T-cell (primary cell): ENCODE measurements at places on chromosomes 12 and 14.

GRCh38 chr12:106239951-106240335 is 7.9 kb downstream of the CKAP4 start:
- no peak for DNase-seq

- DNase-seq, result no peak
Measured at GRCh38 chr14:80768646-80769045, 172.9 kb downstream of the CEP128 start.

GRCh38 chr14:92546347-92547053 is 32.9 kb downstream of the RIN3 start:
- no peak for DNase-seq

DNA sequence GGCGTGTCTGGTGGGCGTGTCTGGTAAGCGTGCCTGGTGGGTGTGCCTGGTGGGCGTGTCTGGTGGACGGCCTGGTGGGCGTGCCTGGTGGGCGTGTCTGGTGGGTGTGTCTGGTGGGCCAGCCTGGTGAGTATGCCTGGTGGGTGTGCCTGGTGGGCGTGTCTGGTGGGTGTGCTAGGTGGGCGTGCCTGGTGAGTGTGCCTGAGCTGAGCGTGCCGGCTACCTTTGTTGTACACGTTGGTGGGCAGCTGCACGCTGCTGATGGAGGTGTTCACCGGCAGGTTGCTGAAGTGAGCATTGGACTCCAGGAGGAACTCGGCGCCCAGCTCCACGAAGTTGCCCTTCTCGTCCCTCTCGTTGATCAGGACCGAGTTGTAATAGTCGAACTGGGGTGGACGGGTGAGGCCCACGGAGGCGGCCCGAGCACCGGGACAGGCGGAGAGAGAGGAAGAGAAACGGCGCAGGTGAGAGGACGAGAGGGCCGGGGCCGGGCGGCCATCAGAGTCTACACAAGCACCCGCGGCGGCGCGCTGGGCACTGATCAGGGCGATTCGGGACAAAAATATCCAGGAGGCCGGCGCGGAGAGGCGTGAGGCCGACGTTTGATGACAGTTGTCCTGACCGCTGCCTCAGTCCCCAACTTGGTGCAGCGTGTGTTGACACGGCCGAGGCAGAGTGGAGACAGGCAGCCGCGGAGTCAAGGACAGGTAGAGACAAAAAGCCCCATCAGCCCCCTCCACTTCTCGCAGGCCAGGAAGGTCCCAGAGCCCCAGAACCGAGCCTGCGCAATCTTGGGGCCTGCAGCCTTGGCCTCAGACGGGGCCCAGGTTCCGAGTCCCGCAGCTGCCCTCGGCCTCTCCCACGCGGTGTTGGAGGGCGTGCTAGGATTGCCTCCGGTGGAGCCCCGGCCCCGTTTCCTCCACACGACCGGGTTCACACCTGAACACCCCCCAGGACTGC is 10.5 kb downstream of the CACNA2D4 start:
- no peak for DNase-seq

DNA sequence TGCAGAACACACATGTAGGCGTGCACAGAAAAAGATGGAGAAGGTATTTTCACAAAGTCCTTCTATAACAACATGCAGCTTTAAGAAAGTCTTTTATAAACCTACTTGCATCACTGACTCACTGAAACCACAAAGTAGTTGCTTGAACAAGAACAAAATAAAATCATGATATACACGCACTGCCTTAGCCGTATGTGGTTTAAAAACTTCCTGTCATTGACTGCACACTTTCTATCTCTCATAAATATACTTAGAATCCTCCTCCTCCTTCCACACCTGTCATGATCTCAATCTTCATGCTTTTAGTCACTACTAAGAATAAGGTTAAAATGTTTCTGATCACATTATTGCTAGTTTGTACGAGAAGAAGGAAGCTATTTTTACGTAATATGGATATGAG is 31.8 kb upstream of the RAD51AP1 start:
- DNase-seq, result peak; percentile 9

GRCh38 chr12:66637699-66638301 is 41.1 kb downstream of the GRIP1 start:
- no peak for DNase-seq

- DNase-seq, result no peak
Measured at GRCh38 chr14:87013583-87013982, 979.4 kb downstream of the GALC start.

- DNase-seq, result no peak
Measured at GRCh38 chr12:16579041-16579440, 26.9 kb downstream of the LMO3 start.

DNA sequence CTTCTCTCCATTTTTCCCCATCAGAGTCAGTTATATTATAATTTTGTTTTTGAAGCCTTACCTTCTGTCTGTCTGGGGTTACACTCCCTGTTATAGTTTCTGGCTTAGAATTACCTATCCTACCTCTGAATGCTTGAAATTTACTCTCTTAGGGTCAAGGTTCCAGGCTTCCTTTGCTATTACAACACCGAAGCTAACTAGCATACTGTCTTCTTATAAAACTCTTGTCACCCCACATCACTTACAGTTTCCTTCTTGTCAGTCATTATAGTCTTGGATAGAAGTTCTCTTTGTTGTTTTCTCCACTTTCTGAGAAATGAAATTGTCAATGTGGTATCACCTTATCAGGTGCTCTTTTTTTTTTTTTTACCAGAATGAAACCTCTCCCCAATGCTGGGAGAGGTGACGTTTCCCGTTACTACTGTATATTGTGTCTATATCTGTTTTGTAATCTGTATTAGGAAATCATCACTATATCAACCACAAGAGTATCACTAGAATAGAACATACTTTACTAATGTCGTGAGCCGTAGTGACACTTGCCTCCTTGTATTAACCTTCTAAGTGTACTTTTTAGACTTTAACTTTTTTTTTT is 69.2 kb upstream of the PSMA6 start:
- DNase-seq, result no peak

GRCh38 chr12:52990206-52990605 is 16.1 kb upstream of the EIF4B start:
- DNase-seq, result no peak

DNA sequence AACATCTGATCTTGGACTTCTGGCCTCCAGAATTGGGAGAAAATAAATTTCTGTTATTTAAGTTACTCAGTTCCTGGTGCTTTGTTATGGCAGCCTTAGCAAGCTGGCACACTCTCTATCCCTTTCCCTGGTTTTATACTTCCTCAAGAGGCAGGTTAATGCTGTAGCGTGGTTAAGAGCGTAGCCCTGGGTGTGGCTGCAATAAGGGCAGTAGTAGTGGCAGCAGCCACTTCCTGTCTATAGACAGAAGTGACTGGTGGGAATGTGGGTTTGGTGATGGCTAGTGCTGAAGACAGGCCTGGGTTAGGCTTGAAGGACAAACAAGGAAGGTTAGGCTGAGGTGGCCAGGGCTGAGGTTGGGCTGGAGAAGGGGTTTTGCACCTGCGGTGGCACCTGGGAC is 3.6 kb upstream of the LGALS3 start:
- DNase-seq, result no peak

DNA sequence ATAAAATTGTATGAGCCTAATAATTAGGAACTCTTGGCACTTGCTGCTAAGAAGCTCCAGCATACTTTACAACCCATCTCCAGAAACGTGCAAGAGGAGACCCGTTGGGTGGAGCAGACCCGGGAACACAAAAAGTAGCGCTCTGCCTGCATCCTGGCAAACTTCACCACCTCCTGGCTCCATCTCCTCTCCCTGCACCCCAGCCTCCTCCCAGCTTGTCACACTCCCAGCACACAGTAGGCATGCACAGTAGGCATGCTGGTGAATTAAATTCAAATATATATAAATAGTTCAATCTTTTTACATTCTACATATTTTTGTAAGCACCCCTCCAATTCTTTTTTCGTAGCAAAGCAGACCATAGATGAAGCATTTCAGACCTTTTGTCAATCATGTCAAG is 1.2 kb downstream of the VSIG10 start:
- DNase-seq, result no peak

GRCh38 chr14:105055334-105055733 is 9.9 kb downstream of the GPR132 start:
- no peak for DNase-seq

DNA sequence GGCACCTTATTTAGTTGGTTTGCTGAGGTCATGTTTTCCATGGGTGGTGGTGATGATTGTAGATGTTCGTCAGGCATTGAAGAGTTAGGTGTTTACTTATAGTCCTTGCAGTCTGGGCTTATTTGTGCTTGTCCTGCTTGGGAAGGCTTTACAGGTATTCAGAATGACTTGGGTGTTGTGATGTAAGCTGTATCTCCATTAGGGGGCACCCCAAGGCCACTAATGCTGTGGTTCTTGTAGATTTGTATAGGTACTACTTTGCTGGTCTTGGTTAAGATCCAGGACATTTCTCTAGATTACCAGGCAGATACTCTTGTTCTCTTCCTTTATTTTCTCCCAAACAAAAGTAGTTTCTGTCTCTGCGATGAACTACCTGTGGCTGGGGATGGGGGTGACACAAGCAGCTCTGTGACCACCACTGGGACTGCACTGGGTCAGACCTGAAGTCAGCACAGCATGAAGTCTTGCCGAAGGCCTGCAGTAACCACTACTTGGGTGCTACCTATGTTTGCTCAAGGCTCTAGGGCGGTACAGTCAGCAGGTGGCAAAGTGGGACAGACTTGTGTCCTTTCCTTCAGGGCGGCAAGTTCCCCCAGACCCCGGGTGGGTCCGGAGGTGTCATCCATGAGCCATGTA is 35.8 kb upstream of the FBXO33 start:
- no peak for DNase-seq

DNA sequence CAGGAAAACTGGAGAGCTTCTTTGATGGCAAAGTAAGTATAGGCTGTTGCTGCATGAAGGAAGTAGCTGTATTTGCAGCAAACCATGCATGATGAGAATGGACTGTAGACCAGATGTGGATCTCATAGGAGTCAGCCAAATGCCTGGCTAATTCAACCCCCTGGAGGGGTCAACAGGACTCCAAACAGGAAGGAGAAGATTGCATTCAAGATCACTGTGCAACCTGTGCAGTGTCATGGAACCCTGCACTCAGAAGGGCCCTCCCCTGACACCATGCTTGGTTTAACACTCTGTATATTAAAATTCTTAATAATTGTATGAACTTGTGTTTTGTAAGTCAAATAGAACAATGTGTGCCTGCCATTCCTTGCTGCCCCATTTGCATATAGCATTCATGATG is 225.1 kb upstream of the FSCB start:
- DNase-seq, result no peak

- DNase-seq, result no peak
Measured at GRCh38 chr12:78229591-78230101, 399.0 kb downstream of the NAV3 start.

- no peak for DNase-seq
Measured at GRCh38 chr12:93447555-93448290, 6.0 kb upstream of the UBE2N start.

DNA sequence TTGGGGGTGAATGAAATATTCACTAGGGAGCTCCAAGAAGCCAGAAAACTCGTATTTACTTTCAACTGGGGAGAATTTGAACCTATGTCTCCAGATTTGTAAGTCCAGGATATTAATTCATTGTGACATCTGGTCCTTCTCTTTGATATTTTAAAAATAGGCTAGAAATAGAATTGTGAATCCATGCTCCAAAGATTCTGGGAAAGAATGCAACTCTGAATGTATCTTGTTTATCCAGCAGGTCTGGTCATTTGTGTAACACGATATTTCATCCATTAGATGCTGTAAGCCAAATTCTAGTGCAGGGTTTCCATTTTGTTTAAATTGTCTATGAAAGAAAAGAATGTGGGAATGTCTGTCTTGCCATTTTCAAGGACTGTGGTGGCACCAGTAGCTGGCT is 334.7 kb downstream of the BMP4 start:
- DNase-seq, result no peak

DNA sequence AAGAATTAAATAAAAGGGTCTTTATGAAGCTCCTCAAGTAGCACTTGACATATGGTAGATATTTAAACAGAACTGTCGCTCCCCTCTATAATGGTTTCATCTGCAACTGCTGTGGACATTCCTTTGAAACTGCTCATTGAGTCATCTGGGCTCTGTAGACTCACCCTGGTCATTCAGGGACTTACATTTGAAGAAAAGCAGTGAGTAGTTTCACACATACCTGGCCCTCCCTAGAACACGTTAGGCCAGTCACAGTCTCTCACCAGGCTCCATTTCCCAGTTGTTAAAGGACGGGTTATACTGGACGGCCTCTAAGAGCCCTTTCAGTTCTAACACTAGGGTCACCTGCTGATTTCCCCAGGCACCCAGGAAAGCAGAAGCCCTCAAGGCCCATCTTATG is 217.0 kb downstream of the BCL11B start:
- no peak for DNase-seq

DNA sequence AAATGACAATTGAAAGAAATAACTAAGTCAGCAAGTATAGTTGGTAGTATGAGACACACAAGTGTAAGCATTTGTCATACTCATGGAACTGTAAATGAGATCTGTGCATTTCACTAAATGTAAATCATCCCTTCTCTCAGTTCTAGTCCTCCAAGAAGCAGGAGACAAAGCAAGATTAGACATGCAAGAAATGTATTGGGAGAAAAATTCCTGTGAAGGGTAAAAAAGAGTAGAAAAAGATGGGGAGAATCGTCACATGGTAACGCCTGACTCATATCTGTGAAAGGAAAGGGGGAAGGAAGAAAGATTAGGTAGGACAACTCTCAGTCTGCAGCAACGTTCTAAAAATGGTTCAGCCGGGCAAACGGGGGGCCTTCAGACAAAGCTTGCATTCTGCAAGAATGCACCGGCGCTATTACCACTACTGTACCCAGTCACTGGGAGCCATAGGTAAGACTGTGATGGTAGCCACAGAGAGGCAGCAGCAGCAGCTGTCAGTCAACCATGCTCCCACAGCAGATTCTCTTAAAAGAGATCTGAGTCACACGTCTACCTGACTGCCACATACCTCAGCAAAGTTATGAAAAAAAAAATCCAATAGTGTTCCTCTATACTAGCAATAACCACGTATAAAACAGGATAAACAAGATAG is 18.0 kb upstream of the RFX4 start:
- no peak for DNase-seq

DNA sequence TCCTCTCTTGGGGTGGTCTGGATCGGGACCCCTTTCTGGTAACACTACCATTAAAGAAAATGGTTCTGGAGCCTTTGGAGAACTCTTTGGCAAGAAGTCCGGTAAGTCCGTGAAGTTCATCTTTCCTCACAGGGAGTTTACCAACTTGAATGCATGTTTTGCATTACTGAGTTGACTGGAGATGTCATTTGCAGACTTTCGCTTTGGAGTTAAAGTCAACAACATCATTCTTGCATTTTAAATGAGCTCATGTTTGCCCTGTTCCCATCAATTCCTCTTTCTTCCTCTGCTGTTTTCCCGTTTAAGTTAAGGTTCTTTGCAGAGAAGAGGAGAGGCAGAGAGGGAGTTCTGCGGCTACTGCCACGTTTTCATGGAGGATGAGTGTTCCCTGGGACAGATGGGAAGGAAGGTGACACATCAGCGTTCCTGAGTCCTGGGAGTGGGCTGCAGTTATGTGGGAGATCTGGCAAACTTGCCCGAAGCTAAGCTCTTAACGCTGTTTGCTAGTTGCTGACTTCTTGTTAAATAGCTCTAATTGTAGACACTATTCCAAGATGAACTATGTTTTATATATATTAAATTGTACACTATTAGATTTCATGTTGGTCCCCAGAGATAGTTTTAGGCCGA is 18.8 kb upstream of the PRICKLE1 start:
- DNase-seq, result no peak

- DNase-seq, result no peak
Measured at GRCh38 chr14:44657203-44657602, 150.1 kb upstream of the FSCB start.

GRCh38 chr14:101557811-101558738 is 3.2 kb upstream of the DIO3 start:
- DNase-seq, result no peak
